DMS53 (cell line): ENCODE measurements at places on chromosomes 2 and 18.

DNA sequence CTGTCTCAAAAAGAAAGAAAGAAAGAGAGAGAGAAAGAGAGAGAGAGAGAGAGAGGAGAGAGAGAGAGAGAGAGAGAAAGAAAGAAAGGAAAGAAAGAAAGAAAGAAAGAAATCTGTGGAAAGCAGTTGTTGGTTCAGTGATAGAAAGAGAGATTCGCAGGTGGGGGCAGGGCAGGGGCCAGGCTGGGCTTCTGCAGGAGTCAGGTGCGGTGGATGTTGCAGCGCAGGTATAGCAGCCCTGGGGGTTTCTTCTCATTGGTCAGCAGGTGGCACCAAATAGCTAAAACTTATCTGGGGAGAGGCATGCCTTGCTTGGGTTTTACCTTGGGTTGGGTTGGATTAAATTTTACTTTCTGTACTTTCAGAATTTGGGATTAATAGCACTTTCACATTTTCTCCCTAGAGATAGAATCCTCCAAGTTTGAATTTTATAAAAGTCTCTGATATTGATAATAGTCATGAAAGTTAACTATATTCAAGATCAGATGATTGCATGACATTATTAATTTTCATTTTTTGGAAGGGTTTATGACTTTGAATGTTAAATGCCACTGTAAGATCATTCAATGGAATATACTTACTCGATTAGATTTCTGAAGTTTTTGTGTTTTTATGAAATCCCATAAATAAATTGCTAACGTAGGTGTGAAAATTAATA is 66.6 kb downstream of the SPTBN1 start:
- DNase-seq, result peak; percentile 92

GRCh38 chr2:85801871-85802270 is 48.1 kb downstream of the ATOH8 start:
- DNase-seq, result no peak

DNA sequence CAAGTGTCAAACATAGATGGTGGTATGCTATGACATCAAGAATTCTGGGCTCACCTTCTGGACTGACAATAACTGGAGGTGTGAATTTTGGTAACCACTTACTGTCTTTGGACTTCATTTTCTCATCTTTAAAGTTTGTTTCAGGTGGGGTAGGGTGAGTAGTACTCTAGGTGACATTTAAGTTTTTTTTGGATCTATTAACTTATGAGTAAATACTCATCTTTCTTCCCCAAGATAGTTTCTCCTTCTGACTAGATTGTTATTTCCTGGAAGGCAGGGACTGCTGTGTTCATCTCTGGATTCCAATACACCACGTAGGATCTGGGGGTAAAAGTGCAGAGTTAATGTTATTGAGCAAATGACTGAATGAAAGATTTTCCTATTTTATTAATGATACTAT is 55.9 kb downstream of the ICOS start:
- DNase-seq, result no peak

DNA sequence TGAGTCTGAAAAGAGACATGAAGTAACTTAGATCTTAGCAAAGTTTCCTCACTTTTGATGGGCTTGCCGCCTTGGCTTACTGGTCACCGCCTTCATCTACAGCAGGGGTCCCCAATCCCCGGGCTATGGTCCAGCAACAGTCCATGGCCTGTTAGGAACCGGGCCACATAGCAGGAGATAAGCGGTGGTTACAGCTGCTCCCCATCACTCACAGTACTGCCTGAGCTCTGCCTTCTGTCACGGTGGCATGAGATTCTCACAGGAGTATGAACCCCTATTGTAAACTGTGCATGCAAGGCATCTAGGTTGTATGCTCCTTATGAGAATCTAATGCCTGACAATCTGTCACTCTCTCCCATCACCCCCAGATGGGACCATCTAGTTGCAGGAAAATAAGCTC is 72.9 kb downstream of the BIN1 start:
- DNase-seq, result no peak

DNA sequence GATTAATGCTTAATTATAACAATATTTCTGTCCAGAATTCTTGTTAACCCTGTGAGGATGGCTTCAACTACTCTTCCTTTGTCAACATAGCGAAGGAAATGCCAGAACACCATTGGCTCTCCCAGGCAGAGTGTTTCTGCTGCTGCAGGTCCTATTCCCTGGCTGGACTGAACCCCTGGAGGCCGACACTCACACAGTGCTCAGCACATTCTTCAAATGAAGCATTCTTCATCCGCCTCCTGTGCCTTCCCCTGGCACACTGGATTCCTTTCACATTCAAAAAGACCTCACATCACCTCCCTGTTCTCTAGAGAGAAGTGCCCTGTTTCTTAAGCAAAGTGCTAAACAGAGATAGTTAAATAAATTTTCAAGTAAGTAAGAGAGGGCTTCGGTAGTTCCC is 187.3 kb upstream of the MSH6 start:
- DNase-seq, result no peak

DNA sequence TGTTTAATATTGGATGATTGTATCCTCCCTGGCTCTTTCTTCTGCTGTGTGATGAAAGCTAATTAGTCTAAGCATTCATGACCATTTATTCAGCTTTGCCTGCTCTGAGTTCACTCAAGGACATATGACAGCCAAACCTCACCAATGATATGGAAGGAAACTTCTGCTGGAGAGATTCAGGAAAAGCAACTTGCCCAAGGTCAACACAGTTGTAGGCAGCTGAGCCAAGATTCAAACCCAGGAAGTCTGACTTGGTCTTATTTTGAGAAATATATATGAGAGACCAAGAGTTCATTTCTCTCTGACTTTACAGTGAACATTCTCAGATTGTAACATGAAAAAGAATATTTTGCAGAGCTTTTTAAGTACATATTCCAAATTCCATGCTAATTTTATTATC is 1588.5 kb upstream of the PIK3C3 start:
- DNase-seq, result no peak

DNA sequence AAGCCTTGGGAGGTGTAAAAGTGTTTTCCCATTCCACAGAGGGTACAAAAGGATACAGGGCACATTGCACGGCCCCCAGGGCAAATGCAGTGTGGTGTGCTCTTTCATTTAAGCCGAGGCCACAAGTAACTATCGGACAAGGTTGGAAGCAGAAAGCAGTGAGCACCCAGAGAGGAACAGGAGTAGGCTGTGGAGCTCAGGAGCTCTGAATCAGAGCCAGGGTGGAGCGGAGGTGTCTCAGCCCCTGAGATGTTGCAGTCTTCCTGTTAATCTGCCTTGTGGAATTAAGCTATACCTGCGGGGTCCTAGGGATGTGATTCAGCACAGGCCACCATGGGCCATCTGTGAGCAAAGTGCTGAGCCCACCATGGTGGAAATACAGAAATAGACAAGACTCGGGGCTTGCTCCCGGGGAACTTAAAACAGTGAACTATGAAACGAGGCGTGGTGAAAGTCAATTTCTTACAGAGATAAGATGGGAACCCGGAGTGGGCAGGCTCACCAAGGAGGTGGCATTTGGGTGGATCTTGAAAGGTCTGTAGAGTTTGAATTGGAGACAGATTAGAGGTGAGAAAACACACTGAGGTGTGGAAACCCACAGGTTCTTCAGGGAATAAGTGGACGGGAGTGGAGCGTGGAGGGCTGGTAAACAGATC is 44.0 kb downstream of the ASAP2 start:
- no peak for DNase-seq

DNA sequence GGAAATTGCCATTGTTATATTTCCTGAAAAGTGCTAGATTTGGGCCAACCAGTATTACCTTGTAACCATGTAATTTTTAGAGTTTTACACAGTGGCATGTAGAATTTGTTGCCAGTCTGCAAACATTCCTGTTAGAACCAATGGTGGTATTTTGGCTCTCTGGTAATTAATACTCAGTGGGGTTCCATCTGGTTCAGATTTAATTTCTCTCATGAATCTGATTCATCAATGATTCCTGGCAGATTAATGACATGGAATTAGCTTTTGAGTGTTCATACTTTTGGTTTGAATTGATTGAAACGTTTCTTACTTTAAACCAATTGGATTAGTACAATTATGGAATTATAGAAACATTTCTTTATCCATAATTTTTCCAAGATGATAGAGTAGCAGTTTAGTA is 93.2 kb downstream of the MC4R start:
- no peak for DNase-seq

- DNase-seq, result no peak
These were observed 732.7 kb downstream of the NR4A2 start for GRCh38 chr2:155599834-155600233.

- no peak for DNase-seq
These were observed 138.6 kb upstream of the FHL2 start for GRCh38 chr2:105537466-105537865.

DNA sequence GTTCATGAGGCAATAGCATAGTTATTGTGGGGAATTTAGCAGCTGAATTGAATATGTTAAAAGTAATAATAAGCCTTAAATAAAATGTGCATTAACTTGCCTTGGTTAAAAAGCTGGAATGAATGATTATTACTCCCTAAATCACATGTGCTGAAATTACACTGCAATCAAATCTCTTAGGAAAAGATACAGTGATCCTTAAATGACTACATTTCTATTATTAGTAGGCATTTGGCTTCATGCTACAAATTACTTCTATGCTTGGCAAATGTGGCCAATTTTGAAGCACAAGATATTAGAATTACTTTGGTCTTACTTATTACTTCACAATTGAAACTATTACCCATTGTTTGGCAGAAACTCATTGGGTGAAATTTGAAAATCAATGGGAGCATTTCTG is 5.4 kb downstream of the RND3 start:
- no peak for DNase-seq

DNA sequence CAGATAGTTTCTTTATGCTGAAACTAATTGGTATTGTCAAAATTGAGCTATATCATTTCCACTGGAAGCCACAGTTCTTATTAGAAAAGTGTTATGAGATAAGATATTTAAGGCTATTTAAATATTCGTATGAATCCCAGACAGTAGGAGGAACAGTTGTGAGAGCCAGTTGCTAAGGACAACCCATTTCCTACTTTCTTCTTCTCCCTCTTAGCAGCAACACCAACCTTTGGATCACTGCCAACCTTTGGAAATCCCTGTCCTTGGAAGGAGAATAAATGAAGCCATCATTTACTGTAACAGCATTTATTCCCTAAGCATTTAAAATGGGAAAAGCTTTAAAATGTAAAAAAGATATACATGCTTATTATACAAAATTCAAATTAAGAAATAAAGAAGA is 85.8 kb downstream of the PLCL1 start:
- peak; percentile 34 for DNase-seq

DNA sequence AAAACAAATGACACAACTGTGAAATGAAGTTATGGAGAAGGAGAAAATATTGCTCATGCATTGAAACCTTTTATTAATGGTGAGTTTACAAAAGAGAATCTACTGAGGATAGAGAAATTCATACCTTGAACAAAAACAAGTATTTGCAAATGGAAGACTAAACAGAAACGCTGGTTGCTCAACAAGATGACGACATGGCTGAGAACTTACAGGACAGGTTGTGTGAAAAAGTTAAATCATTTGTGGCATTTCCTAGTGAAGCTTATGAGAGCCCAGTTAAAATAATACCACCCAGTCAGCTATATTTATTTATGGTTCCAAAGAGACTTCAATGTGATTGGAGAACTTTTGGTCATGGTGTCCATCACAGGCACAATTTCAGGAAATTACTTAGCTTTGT is 148.6 kb upstream of the PKDCC start:
- DNase-seq, result peak; percentile 3

DNA sequence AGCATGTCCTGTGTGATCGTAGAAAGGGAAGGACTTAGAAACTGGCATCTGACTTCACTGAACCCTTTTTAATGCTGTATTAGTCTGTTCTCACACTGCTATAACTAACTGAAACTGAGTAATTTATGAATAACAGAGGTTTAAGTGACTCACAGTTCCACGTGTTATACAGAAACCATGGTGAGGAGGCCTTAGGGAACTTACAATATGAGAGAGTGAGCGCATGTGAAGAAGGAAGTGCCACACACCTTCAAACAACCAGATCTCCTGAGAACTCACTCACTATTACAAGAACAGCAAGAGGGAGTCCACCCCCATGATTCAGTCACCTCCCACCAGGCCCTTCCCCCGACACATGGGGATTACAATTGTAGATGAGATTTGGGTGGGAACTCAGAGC is 811.3 kb downstream of the CPS1 start:
- no peak for DNase-seq

- DNase-seq, result no peak
These were observed 151.1 kb upstream of the MSH6 start for GRCh38 chr2:47631792-47632398.

DNA sequence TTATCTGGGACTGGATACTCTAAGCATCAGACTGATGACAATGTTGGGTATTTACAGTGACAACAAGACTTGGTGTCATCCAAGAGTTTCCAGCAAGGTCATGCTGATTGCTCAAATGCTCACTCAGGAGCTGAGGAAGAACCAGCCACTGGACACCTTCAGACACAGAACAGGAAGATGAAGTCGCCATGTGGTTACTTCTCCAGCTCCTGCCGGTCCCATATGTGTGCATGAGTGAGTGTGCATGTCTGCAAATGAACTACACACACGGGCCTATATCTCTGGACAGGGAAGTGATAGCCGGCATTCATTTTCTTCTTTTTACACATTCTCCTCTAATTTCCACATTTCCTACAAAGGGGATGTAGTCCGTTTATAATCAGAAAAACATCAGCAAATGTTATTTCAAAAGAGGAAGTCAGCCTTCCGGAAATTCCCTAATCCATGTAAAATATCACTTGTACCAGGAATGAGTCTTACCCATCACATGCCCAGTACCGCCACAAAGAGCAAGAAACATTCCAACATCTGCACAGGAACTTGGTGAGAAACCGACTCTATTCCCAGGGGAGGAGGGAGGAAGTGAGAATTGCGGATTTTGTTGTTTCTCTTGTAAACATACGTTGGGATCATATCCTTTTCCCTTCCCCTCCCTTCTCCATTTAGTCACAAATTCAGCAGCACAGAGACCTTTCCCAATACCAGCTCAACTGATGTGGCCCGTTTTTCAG is 10.8 kb downstream of the RFX8 start:
- no peak for DNase-seq

- no peak for DNase-seq
These were observed 113.0 kb downstream of the TGFA start for GRCh38 chr2:70440621-70441020.

- DNase-seq, result no peak
These were observed 129.1 kb downstream of the PIEZO2 start for GRCh38 chr18:11020161-11020853.

DNA sequence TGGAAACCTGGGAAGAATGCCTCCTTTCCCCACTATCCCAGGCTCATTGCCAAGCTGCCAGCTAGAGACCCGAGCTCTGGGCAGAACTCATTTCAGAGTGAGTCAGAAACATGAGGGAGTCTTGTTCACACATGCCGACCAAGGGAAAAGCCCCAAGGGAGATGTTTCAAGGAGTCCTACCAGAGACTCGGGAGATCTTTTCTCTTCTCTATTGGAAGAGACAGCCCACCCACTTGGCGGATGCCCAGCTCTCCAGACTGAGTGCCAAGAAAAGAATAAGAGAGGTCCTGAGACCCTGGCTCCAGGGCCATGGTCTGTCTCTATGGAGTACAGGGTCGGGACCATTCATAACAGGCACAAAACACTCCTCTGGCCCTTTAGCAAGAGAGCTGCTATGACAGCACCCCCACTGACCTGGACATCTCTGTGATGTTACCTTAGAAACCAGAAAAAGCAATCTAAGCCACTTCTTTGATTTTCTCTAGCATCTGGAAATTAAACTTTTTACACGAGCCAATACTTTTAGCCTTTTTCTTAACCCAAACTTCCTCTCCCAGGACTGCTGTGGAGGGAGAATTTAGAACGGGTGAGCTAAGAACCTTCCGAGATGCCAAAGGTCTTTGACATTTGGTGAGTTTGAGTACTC is 18.5 kb upstream of the IGFBP5 start:
- DNase-seq, result no peak
